ENCODE measurements at places on chromosomes 7 and 10.

DNA sequence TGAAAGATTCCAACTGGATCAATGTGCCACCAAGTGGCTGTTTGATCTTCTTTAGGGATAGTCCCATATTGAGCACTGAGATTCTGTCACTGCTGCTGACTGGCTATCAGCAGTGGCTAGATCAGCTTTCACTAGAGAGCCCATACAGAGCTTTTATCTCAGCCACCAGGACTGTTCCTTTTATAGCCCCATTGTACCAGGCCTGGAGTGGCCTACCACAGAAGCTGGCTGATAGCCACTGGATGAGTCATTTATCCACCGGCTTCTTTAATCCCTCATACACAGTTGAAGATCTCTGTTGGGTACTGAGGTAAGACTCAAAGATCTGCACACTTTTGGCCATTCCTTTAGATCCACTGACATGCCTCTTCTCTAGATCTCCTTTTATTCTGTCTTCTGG, 1101.1 kb downstream of the SORCS3 start:
- DNase-seq = no peak

GRCh38 chr10:8058274-8059111, 4.0 kb downstream of the GATA3 start:
- no peak for DNase-seq

- DNase-seq = peak; percentile 11
Measured at GRCh38 chr7:134420424-134421125, 38.3 kb downstream of the AKR1B1 start.

DNA sequence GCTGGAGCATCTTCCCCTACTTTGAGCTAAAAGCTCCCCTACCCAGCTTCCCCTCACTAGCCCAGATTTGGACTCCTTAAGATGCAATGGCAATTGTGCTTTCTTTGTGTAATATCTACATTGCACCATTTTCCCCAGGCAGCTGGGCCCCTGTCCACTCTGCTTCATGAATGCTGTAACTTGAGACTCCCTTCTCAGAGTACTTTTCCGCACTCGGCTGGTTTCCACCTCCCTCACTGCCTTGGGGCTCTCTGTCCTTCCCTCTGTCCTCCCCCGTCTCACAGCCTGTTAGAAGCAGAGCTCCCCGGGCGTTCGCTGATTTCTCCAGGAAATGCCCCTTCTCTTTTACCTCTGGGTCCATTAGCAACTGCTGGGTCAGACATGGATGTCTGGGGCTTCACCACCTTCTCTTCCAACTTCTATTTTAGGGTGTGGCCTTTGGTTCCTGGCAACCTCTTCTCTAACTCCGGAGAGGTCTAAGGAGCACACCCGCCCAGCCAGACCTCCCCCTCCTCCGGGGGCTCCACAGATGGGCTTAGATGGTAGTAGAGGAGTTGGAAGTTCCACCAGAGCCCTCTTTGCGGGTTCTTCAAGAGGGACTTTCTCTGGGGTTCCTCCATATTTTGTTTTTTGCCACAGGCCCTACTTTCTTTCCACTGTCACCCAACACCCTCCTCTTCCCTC, 2.9 kb upstream of the TMEM72 start:
- peak; percentile 20 for DNase-seq

- no peak for DNase-seq
Measured at GRCh38 chr10:131269776-131270460, 41.6 kb downstream of the TCERG1L start.

GRCh38 chr10:72598769-72599701, 26.8 kb downstream of the MICU1 start:
- DNase-seq = no peak

GRCh38 chr10:103838862-103839518, 16.4 kb downstream of the SH3PXD2A start:
- DNase-seq = no peak

Data from HL-60 (cell line).